ENCODE measurements at places on chromosomes 16 and 17.
A peak's percentile ranks its signal among the peaks of the same experiment; 100 is the strongest.

DNA sequence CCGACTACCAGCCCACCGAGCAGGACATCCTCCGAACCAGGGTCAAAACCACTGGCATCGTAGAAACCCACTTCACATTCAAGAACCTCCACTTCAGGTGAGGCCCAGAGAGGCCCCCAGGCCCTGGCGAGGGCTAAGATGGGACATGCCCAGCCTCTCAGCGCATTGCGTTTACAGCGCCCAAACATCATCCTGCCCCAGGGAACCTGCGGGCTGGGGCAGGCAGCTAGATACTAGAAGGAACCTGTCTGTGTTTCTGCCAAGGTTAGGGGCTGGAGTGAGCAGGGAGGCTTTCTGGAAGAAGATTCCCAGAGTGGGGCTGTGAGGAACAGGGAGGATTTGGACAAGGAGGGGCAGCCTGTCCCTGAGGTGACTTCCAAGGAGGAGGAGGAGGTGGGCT lies 90.6 kb downstream of the AMFR start:
- H3K4me1 ChIP-seq, result no peaks in the 10 kb centered on the region
- DNase-seq, result no peak
- no peak overlapping the region for H3K4me3 ChIP-seq
- no peaks in the 10 kb centered on the region for H3K27me3 ChIP-seq
- no peak overlapping the region for H3K27ac ChIP-seq

GRCh38 chr17:77606865-77607210 lies 351.7 kb upstream of the TNRC6C start:
- no peak for DNase-seq
- no peak overlapping the region for H3K27ac ChIP-seq
- H3K4me3 ChIP-seq, result no peak overlapping the region
- H3K27me3 ChIP-seq, result no peaks in the 10 kb centered on the region
- H3K36me3 ChIP-seq, result no peaks in the 10 kb centered on the region

- H3K4me3 ChIP-seq, result no peak overlapping the region
- H3K27me3 ChIP-seq, result no peaks in the 10 kb centered on the region
- DNase-seq, result no peak
- H3K36me3 ChIP-seq, result no peaks in the 10 kb centered on the region
- no peak overlapping the region for H3K27ac ChIP-seq
These were observed 37.7 kb downstream of the TBX4 start for GRCh38 chr17:61489719-61490490.

- H3K4me3 ChIP-seq, result no peak overlapping the region
- no peaks in the 10 kb centered on the region for H3K36me3 ChIP-seq
- no peaks in the 10 kb centered on the region for H3K4me1 ChIP-seq
- no peaks in the 10 kb centered on the region for H3K27me3 ChIP-seq
- DNase-seq, result no peak
These were observed 59.2 kb upstream of the GOT2 start for GRCh38 chr16:58793366-58793765.

GRCh38 chr17:7252176-7253043 lies at the start of gene ELP5:
TSS of gene ELP5 (plus strand) at chr17:7252215. CDS start at chr17:7252551, 336 bp downstream.
- peaks cover 12% of the 10 kb centered on the region for H3K36me3 ChIP-seq
- H3K4me1 ChIP-seq, result peaks cover 41% of the 10 kb centered on the region
- peak within 1 kb of the TSS; percentile 77 for H3K4me3 ChIP-seq
- H3K27me3 ChIP-seq, result no peaks in the 10 kb centered on the region
- peak; percentile 86 for DNase-seq

DNA sequence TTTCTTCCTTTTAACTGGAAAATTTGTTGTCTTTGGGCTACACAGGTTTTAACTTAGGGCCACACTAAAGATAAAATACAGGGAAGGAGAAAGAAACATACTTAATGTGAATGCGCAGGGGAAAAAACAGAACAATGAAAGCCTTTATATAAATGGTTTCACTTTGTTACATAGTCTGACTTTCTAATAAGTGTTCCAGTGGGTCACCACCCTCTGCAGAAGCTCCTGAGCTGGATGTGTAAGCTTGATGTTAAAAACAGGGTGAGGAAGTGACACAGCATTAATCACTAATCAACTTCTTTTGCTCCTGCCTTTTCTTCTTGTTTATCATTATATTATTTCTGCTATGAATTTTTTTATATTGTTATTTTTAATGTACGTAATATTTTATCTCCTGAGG lies 445.6 kb upstream of the CA10 start:
- no peak overlapping the region for H3K4me3 ChIP-seq
- no peaks in the 10 kb centered on the region for H3K4me1 ChIP-seq
- no peak for DNase-seq
- peaks cover 2% of the 10 kb centered on the region for H3K27me3 ChIP-seq

GRCh38 chr17:78601577-78602190 lies 24.5 kb upstream of the DNAH17 start:
- H3K27ac ChIP-seq, result no peak overlapping the region
- no peaks in the 10 kb centered on the region for H3K27me3 ChIP-seq
- DNase-seq, result no peak
- no peak overlapping the region for H3K4me3 ChIP-seq
- no peaks in the 10 kb centered on the region for H3K36me3 ChIP-seq
- no peaks in the 10 kb centered on the region for H3K4me1 ChIP-seq

GRCh38 chr17:81402981-81403467 lies 7.8 kb downstream of the BAHCC1 start:
- peaks cover 13% of the 10 kb centered on the region for H3K27me3 ChIP-seq
- no peak overlapping the region for H3K4me3 ChIP-seq

DNA sequence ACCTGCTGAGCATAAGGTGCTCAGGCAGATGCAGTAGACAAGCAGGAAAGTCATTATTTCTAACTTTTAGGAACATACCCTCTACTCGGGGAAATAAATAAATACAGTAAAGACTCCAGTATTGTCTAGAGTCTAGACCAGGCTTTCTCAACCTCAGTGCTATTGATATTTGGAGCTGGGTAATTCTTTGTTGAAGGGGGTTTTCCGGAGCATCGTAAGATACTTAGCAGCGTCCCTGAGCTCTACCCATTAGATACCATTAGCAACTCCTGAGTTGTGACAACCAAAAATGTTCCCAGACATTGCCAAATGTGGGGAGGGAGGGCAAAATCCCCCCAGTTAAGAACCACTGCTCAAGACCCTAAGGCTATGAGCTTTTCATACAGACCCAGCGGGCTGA lies 21.1 kb downstream of the EPOP start:
- H3K4me1 ChIP-seq, result peaks cover 9% of the 10 kb centered on the region
- H3K4me3 ChIP-seq, result no peak overlapping the region
- no peaks in the 10 kb centered on the region for H3K27me3 ChIP-seq
- no peak overlapping the region for H3K27ac ChIP-seq

DNA sequence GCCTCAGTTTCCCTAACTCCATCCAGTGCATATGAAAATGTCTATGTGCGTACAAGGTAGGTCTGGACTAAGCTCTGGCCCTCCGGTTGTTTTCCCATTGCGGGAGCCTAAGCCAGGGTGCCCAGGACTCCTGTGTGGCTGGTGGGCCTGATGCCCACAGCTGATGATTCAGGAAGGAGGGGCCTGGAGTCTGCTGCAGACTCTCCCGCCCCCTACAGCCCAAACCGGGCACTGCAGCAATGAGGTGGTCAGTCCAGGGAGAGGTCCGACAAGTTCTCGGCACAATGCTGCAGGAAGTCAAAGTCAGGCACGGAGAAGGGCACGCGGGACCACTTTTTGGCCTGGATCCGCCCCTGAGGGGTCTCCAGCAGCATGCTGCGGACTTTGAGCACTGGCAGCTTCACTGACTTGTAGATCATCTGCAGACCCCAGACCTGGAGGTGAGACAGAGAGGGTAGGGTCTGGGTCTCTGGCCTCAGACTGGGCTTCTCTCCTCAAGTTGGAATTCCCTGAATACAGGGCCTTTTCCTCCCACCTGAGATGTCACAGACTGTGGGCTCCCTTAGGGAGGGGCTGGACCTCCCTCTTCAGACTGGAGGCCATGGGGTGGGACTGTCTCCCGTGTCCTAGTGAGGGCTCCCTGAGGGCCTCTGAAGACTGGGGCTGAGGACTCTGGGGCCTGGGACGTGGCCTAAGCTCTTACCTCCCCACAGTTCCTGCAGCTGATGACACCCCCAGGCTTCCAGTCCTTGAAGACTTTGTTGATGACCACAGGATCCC lies 3.4 kb upstream of the ZNF385C start:
- H3K4me1 ChIP-seq, result peaks cover 11% of the 10 kb centered on the region
- H3K4me3 ChIP-seq, result no peak overlapping the region
- peak; percentile 36 for DNase-seq
- peaks cover 5% of the 10 kb centered on the region for H3K27me3 ChIP-seq
- H3K36me3 ChIP-seq, result peaks cover 8% of the 10 kb centered on the region

DNA sequence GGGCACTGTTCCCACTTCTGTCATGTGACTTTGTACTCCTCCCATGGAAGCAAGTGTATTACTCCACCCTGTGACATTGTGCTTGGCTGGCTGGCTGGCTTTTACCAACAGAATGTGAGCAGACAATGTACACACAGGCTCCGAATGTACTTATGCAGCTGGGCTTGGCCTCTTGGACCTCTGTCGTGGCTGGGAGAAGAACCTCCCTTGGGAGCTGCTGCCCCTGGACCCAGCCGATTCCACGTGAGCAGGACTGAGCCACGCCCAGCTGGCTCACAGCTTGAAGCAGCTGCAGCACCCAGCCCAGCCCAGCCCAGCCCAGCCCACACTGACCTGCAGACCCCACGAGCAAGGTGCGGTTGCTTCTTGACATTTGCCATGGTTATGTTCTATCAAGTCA lies 177.5 kb downstream of the RBFOX3 start:
- no peaks in the 10 kb centered on the region for H3K36me3 ChIP-seq
- no peaks in the 10 kb centered on the region for H3K4me1 ChIP-seq
- H3K27me3 ChIP-seq, result no peaks in the 10 kb centered on the region
- no peak overlapping the region for H3K27ac ChIP-seq
- no peak overlapping the region for H3K4me3 ChIP-seq
- DNase-seq, result no peak

DNA sequence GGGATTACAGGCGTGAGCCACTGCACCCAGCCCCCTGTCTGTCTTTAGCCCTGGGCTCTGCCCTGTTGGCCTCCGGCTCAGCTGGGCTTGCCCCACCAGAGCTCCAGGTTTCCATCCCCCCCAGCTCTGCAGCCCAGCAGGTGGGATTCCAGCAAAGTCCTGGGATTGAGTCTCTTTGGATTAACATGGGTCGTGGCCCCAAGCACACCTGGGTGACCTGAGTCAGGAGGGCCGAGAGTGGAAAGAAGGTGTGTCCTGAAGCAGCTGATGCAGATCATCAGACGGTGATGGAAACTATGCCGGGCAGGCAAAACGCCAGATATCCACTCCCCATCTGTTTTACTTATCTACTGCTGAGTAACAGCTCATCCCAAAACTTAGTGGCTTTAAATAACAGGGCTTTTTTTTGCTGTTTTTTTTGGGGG lies 72.5 kb downstream of the KNOP1 start:
- H3K36me3 ChIP-seq, result peaks cover 18% of the 10 kb centered on the region
- no peak overlapping the region for H3K27ac ChIP-seq
- DNase-seq, result no peak
- H3K4me3 ChIP-seq, result no peak overlapping the region
- H3K27me3 ChIP-seq, result no peaks in the 10 kb centered on the region

- no peaks in the 10 kb centered on the region for H3K27me3 ChIP-seq
- peaks cover 4% of the 10 kb centered on the region for H3K4me1 ChIP-seq
- no peak overlapping the region for H3K27ac ChIP-seq
- DNase-seq, result no peak
These were observed 254.5 kb upstream of the CACNG5 start for GRCh38 chr17:66580184-66580955.

GRCh38 chr17:57508671-57509070 lies 236.4 kb downstream of the CCDC182 start:
- no peak for DNase-seq
- H3K27me3 ChIP-seq, result no peaks in the 10 kb centered on the region
- H3K36me3 ChIP-seq, result no peaks in the 10 kb centered on the region
- no peak overlapping the region for H3K27ac ChIP-seq
- no peak overlapping the region for H3K4me3 ChIP-seq

GRCh38 chr16:73217654-73218053 lies 169.7 kb upstream of the ZFHX3 start:
- no peak for DNase-seq
- no peak overlapping the region for H3K27ac ChIP-seq
- no peaks in the 10 kb centered on the region for H3K27me3 ChIP-seq
- H3K36me3 ChIP-seq, result no peaks in the 10 kb centered on the region

- H3K4me3 ChIP-seq, result no peak overlapping the region
- H3K36me3 ChIP-seq, result peaks cover 3% of the 10 kb centered on the region
- H3K27me3 ChIP-seq, result no peaks in the 10 kb centered on the region
- H3K4me1 ChIP-seq, result peaks cover 56% of the 10 kb centered on the region
These were observed 10.2 kb downstream of the IL4R start for GRCh38 chr16:27323781-27324561.

- H3K4me3 ChIP-seq, result no peak overlapping the region
- no peaks in the 10 kb centered on the region for H3K27me3 ChIP-seq
- peaks cover 14% of the 10 kb centered on the region for H3K4me1 ChIP-seq
These were observed 27.5 kb upstream of the KRT17 start for GRCh38 chr17:41651625-41652460.

GRCh38 chr17:34658811-34659560 lies 79.6 kb downstream of the TMEM132E start:
- H3K36me3 ChIP-seq, result no peaks in the 10 kb centered on the region
- H3K4me3 ChIP-seq, result no peak overlapping the region
- DNase-seq, result no peak
- H3K27me3 ChIP-seq, result no peaks in the 10 kb centered on the region

GRCh38 chr16:70258946-70259345 lies 7.2 kb upstream of the EXOSC6 start:
- H3K27ac ChIP-seq, result no peak overlapping the region
- no peaks in the 10 kb centered on the region for H3K27me3 ChIP-seq
- H3K4me1 ChIP-seq, result no peaks in the 10 kb centered on the region
- no peak for DNase-seq

- DNase-seq, result no peak
- H3K4me3 ChIP-seq, result no peak overlapping the region
These were observed 7.6 kb upstream of the CNP start for GRCh38 chr17:41959030-41959335.

GRCh38 chr17:8375738-8376259 lies 705 bp downstream of the KRABD2 start:
- H3K27ac ChIP-seq, result peak overlapping the region; percentile 69
- peak overlapping the region; percentile 84 for H3K4me3 ChIP-seq
- peaks cover 33% of the 10 kb centered on the region for H3K4me1 ChIP-seq
- H3K27me3 ChIP-seq, result no peaks in the 10 kb centered on the region
- DNase-seq, result no peak
- H3K36me3 ChIP-seq, result peaks cover 45% of the 10 kb centered on the region

DNA sequence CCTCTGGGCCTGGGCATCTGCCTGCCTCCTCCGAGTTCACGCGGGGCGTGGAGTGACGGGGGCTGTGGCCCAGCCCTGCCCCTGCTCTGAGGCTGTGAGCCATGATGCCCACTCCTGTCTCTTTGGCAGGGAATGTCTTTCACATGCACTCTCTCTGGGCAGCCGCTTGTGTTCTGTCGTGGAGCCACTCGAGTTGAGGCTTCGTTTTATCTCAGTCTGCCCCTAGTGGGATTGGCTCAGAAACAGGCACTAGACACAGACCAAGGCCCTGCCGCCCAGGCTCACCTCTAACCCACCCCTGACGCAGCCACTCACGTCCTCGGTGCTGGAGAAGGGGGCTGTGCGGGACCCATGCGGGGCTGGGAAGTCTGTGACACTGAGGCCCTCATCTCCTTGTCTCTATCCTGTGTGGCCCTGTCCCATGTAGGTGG lies 67.5 kb upstream of the KCTD5 start:
- no peak overlapping the region for H3K27ac ChIP-seq
- DNase-seq, result no peak
- no peaks in the 10 kb centered on the region for H3K27me3 ChIP-seq
- H3K4me1 ChIP-seq, result no peaks in the 10 kb centered on the region
- H3K36me3 ChIP-seq, result peaks cover 7% of the 10 kb centered on the region

GRCh38 chr17:47738178-47738577 lies 5.1 kb downstream of the TBX21 start:
- H3K27ac ChIP-seq, result no peak overlapping the region
- no peaks in the 10 kb centered on the region for H3K36me3 ChIP-seq
- H3K27me3 ChIP-seq, result no peaks in the 10 kb centered on the region

- no peak for DNase-seq
- H3K27ac ChIP-seq, result no peak overlapping the region
- H3K4me3 ChIP-seq, result peak overlapping the region; percentile 19
- H3K27me3 ChIP-seq, result no peaks in the 10 kb centered on the region
These were observed 5.5 kb downstream of the CBFB start for GRCh38 chr16:67034487-67034886.
